ENCODE measurements at places on chromosomes 5 and 9.
A peak's percentile ranks its signal among the peaks of the same experiment; 100 is the strongest.

DNA sequence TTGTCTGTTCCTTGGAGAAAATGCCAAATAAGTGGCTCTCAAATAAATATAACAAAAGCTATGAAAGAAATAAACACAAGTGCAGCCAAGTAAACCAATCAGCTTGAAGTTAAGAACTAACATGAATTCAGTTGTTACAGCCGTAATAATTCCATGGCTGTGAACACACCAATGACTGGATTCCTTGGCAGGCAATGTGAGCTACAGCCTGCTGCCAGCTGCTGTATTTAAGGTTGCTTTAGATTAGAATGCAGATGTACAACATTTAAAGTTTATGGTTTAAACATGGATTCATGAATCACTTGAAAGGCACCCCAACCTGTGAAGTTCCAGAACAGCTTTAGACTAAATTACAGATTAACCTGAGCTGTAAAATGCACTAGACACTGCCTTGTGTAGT, 626.4 kb upstream of the SEMA6A start:
- DNase-seq: no peak

DNA sequence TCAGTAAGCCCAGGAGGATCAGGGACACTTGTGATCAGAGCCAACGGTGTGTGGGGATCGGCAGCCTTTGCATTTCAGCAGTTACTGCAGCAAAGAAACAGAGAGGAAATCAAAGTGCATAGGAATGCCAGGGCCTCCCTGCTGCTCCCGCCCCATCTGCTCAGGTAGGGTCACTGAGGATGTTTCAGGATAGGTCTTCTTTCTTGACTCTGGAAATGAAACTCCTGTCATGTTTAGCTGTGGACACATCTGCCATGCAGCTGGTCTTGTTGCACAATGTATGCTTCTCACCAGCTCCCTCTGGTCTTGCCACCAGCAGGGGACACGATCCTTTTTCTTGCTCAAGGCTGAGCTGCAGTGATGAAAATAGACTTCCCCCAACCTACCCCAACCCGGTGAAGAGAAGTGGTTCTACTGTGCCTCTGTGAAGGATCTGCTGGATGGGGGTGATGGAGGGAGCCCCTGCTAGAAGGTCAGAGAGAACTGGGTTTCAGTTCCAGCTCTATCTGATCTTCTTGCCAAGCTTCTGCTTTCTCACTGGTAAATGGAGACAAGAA, 185.2 kb upstream of the KLF4 start:
- DNase-seq: no peak

GRCh38 chr5:112174959-112175594, 244.0 kb downstream of the EPB41L4A start:
- no peak for DNase-seq

GRCh38 chr9:108081112-108081511, 591.5 kb upstream of the KLF4 start:
- no peak for DNase-seq

DNA sequence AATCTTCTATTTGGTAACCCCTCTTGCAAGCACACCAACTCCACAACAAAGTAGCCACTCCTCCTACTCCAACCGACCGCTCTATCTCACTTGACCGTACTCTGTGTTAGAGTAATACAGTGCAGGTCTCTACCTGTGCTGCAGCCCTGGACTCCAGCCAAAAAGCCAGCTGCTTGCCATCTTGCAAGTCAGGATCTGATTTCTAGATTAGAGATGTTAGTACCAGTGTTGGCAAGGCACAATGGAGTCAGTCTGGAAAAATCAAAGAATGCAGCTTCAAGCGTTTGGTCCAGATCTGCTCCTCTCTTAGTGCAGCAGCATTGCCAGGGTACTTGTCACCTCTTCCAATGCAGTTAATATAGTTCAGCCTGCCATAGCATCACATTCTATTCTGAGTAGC, 477.6 kb downstream of the ZSWIM6 start:
- no peak for DNase-seq

- DNase-seq: peak; percentile 31
Measured at GRCh38 chr5:41843456-41844370, 26.5 kb downstream of the OXCT1 start.

GRCh38 chr9:131707733-131708157, 32.1 kb downstream of the RAPGEF1 start:
- no peak for DNase-seq

- DNase-seq: no peak
Measured at GRCh38 chr9:130990306-130990977, 18.5 kb upstream of the LAMC3 start.

DNA sequence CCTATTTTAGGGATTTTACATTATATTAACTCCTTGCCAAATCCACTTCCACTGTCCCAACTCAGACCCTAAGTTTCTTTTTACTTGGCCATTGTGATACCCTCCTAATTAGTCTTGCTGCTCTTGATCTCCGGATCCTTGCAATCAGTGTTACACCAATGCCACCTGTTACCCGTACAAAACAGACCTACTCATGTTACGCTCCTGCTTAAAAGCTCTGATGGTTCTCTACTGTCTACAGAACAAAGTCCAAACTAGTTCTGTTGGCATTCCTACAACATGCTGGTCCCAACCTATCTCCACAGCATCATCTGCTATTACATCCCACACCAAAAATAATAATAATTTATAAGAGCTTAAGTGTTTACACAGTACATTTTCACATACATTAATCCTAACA, 9.8 kb downstream of the ECPAS start:
- DNase-seq: no peak

Data from brain pericyte (primary cell).